Stimulated activated CD8-positive, alpha-beta memory T cell treated with anti-CD3 and anti-CD28 coated beads, Interleukin-7, amount 100 ng/mL, for 1 hour (primary cell): ENCODE measurements at places on chromosomes 7 and 10.

GRCh38 chr7:19213746-19214145 lies 68.5 kb upstream of the FERD3L start:
- DNase-seq = no peak

- peak; percentile 80 for DNase-seq
Measured at GRCh38 chr10:97632949-97633884, at the start of gene MORN4. Gene MORN4, minus strand, starts transcription at chr10:97633500. Its CDS starts 13,847 bp downstream, at chr10:97619653.

GRCh38 chr7:88429382-88429781 lies 122.7 kb upstream of the STEAP4 start:
- no peak for DNase-seq

DNA sequence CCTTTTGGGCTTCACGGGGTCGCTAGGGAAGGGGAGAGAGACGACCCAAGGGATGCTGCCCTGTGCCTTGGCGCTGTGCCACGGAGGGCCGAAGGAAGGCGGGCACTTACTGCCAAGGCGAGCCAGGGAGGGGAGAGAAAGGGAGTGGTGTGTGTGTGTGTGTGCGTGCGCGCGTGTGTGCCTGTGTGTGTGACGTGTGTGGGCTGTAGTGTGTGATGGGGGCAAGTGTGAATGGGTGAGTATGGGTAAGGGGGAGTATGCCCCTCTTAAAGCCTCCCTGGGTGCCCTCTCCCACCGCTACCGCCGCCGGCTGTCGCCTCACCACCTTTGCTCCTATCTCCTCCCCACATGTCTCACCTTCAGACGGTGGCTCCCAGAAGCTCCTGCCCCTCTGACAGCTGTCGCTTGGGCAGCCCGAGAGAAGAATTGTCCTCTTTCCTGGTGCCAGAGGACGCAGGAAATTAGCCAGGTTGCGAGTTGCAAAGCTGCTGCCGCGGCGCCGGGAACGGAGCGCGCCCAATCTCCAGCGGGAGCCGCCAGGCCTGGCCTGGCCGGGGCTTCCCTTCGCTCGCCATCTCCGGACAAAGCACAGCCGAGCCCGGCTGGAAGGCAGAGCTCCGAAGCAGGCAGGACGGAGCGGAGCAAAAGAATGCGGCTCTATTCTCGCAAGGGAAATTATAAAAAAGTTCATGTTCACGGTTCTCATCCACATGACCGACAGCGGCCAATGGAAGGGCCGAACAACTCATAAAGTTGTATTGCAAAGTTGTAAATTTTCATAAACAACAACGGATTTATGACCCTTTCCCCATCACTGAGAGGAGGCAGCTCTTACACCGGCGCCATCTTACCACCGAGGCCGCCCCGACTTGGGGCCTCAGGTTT lies at the start of gene HOXA3:
Gene HOXA3 (minus strand): TSS at position 653 of the 885 bp plus-strand sequence. CDS start 41,943 bp downstream, outside the sequence.
- no peak for DNase-seq

DNA sequence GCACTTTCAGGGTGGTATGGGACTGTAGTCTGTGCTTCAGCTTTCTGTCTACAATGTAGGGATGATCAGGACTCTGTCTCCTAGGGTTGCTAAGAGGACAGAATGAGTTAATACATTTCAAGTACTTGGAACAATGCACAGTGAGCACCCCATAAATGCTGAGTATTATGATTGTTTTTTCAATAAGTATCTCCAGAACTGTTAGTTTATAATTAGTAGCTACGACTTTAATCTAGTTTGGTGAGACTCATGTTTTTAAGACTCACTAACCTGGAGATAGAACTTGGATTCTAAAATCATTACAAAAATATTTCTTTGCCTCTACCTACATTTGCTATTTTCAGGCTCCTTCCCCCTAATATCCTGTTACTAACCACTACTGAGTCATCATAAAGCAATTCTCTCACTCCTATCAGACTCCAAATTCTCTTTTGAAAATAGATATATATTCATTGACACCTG lies 95.3 kb downstream of the CPED1 start:
- no peak for DNase-seq

DNA sequence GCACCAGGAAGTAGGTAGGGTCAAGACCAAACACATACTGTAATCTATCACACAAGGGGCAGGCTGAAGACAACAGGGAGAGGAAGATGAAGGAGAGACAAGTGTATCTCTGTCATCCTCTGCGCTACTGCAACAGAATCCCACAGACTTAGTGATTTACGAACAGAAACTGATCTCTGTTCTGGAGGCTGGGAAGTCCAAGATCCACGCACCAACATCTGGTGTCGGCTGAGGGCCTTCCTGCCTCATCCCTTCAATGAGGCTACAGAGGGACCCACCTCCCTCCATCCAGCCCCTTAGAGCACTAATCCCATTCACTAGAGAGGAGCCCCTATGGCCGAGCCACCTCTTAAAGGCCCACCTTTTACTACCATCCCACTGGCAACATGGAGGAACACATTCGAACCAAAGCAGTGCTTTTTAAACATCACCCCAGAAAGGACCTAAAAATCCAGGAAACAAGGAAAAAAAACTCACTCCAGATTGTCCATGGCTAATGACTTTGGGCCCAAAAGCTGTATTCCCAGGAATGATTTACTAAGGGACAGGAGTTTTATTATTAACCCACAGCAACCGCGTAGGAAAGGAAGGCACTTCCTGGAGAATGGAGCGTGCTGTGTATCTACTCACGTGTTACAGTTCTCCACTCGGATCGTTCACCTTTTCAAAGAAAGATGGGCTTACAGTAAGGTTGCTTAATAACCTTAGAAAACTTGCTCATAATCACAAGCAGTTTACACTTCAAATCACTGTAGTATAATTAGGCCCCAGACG lies 4.2 kb downstream of the BNIP3 start:
- DNase-seq = no peak

- no peak for DNase-seq
Measured at GRCh38 chr10:49151025-49151445, 17.2 kb upstream of the FAM170B start.

- no peak for DNase-seq
Measured at GRCh38 chr7:119596651-119597050, 676.3 kb upstream of the KCND2 start.

- no peak for DNase-seq
Measured at GRCh38 chr7:128914566-128915151, 4.2 kb upstream of the KCP start.

DNA sequence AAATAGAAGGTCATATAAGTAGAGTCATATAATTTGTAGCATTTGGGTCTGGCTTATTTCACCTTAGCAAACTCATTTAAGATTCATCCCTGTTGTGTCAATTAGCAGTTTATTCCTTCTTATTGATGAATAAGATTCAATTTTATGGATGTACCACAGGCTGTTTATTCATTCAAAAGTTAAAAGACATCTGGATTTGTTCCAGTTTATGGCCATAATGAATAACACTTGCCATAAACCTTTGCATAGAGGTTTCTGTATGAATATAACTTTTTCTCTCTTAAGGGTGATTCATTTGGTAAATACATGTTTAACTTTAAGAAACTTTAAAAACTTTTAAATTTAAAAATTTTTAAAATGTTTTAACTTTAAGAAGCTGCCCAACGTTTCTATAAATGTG lies 66.4 kb downstream of the CPED1 start:
- no peak for DNase-seq

DNA sequence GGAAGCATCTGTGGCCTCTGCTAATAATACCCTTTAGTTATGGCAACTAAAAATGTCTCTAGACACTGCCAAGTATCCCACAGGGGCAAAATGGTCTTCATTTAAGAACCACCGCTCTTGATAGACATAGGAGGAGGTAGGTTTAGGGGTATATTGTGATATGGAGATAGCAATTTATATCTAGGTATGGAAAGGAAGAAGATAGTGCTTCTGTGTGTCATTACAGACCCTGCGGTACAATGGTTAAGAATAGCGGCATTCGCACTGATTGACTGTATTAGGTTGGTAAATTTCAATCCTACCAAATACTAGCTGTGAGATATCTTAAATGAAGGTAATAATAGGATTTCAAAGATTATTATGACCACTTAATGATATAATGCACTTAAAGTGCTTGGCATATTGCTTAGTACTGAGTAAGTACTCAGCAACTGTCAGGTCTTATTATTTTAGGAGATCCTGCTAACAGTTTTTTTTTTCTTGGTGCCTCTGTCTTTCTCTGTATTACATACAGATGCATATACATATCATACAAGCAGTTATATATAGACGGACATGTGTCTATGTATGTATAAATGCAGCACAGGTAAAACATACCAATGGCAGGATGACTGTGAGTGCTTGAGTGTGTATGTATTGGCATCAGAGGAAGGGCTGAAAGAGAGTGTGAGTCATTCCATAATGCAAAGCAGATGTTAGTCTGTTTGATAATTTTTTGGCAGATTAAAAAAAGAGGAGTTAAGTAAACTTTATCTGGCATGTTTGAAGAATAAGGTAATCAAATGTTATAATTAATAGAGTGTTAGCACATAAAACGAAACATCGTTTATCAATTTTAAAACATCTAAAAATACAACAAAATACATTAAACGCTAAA lies 50.0 kb upstream of the ITGB8 start:
- DNase-seq = no peak

DNA sequence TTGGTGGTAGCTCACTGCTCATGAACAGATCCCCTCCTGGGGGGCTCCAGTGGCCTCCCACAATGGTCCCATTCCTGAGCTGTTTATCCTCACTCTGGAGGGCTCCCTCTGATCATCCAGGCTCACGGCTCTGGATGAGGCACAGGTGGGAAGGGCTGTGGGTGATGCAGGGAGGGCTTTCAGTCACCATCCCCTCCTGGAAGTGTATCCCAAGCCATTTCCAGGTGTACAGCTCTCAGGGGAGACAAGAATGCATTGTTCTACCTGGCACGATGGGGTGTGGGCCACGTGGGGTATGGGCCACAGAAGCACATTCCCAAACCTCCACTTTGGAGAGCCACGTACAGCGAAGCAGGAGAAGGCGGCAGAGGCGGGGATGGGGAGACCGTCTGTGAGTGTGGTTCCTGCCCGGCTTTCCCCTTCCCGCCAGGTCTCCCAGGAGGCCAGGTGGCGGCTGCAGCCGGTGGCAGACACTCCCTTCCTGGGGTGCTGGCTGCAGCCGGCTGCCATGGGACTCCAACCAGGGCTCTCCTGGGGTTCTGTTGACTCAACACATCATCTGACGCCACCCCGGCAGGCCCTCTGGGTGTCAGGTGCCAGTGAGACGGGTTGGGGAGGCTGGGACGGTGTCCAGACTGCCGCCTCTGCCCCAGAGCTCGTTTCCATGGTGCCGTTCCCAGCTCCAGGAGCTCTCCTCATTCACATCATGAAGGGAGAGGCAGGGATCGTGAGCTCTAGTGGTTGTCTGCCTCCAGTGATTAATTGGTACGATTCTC lies 169.7 kb upstream of the RHEB start:
- no peak for DNase-seq

- DNase-seq = no peak
Measured at GRCh38 chr10:86936661-86937501, 20.5 kb downstream of the MMRN2 start.

GRCh38 chr10:74189999-74190421 lies 39.0 kb downstream of the ADK start:
- DNase-seq = no peak

DNA sequence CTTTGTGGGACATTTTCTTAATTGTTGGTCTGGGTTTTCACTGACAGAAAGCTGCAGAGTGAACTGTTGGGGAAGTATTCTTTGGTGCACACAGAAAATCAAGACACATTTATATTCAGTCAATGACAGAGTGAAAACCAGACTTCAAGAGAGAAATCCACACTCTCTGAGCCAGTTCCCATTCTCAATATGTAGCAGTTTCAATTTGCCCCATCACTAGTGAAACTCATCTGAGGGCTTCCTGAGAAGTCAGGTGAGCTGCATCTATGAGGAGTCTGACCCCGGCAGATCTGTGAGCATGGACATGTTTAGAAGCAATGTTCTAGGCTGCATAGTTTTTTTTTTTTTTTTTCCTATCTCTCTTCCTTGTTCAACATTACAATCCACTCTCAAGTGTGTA lies 163.7 kb upstream of the AHR start:
- no peak for DNase-seq
